ENCODE measurements at places on chromosomes 3 and 15.
A peak's percentile ranks its signal among the peaks of the same experiment; 100 is the strongest.

- DNase-seq, result no peak
These were observed 237.2 kb upstream of the DPH6 start for GRCh38 chr15:35783203-35783602.

- DNase-seq, result no peak
These were observed 437.2 kb downstream of the SI start for GRCh38 chr3:164641071-164641470.

DNA sequence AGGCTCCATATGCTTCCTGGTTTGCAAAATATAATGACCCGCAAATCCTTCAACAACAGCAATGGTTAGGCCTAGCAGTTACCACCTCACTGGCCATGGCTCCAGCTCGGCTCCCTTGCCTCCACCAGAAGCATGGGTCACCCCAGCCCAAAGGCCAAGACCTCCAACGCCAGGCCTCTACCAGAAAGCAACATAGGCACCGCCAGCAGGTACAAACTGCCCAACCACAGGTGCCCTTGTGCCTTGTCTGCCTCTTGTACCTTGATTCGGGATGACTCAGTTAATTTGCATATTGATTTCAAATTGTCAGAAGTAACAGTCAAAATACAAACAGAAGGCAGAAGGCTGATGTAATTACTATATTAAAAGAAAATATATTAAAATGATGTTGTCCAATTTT lies 124.7 kb downstream of the IL5RA start:
- DNase-seq, result no peak

GRCh38 chr3:44729384-44729910 lies at the start of gene ZNF501:
TSS of gene ZNF501 (plus strand) at chr3:44729635. CDS start at chr3:44734422, 4,787 bp downstream.
- peak; percentile 76 for DNase-seq

DNA sequence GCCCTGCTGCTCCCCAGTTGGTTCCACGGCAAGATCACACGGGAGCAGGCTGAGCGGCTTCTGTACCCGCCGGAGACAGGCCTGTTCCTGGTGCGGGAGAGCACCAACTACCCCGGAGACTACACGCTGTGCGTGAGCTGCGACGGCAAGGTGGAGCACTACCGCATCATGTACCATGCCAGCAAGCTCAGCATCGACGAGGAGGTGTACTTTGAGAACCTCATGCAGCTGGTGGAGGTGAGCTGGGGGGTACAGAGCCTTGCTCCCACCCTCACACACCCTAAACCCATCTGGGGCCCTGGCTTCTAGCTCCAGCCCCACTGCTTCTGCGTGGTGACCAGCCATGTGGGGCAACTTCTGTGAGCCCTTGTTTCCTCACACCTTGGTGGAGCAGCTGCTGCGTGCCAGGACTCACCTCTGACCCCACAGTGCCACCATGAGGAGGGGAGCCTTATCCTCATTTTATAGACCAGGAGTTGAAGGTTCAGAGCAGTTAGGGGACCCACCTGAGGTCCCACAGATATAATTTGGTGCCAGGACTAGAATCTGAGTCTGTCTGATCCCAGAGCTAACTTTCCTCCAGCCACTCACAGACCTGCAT lies 13.3 kb upstream of the LMAN1L start:
- DNase-seq, result no peak

- DNase-seq, result no peak
These were observed 37.5 kb downstream of the NBEAL2 start for GRCh38 chr3:47016934-47017435.

DNA sequence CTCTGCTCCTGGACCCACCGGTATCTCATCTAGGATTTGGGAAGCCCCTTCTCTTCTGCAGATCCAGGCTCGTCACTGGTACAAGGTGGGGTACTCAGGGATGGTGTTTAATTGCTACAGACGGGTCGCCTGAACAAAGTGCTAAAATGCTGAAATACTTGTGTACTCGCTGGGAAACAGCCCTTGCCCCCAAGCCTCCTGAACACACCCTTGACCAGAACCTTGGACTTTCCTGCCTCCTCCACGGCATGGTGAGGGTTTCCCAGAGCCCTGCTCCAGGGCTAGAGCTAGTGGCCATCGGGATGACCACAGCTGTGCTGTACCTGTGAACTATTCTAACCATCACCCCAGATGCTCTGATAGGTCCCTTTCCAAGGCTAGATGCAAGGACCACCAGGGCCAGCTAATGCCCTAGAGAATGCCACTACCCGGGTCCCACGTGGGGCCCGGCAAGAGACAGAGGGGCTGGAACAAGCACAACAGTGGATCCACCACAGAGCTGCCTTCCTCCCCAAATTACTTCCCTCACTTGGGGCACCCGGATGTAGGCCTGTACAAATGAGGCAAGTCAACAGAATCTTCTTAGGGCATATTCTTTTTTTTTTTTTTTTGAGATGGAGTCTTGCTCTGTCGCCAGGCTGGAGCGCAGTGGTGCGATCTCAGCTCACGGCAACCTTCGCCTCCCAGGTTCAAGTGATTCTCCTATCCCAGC lies 267.3 kb downstream of the FOXP1 start:
- DNase-seq, result no peak

- DNase-seq, result no peak
These were observed 213.7 kb upstream of the ADAMTS9 start for GRCh38 chr3:64901522-64901885.

DNA sequence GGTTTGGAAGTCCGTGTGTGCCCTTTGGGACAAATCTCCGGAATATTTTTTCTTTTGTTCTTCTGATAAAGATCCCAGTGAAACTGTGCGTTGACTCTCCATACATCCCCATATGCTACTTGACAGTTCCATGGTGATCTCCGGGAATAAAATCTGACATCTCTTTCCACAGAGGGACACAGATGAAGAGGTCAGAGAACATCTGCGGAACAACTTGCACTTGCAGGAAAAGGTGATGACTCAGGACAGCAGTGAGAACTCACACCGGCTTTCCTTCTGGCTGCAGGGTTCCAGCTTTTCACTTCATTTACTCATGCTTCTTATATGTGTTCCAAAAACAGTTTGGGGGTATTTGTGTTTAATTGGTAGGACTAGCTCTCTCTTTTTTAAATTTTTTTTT lies 157.5 kb upstream of the CHRM5 start:
- DNase-seq, result no peak

- no peak for DNase-seq
These were observed 88.8 kb upstream of the C3orf80 start for GRCh38 chr3:160136421-160136820.

Measured in hypothalamus (tissue), 51 donors.